Amniotic epithelial cell (primary cell): ENCODE measurements at places on chromosomes 16 and 17.
A peak's percentile ranks its signal among the peaks of the same experiment; 100 is the strongest.

DNA sequence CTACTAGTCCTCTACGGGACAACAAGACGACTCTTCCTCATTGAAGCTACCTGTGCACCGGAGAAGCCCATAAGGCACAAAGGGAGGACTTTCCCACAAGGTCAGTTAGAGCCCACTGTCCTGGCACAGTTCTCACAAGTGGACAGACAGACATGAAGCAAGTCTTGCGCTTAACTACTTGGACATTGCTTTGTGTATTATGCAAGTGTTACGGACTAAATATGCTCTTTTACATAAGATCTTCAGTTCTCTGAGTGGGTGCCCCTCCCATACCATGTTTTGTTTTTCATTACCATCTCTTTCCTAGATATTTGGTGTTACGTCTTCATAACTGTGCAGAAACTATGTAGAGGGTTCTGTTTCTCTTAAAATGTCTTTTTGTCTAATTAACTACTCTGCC is 18.1 kb downstream of the ANKRD40CL start:
- DNase-seq: no peak

GRCh38 chr16:9297437-9298113 is 206.1 kb downstream of the HAPSTR1 start:
- DNase-seq: no peak

DNA sequence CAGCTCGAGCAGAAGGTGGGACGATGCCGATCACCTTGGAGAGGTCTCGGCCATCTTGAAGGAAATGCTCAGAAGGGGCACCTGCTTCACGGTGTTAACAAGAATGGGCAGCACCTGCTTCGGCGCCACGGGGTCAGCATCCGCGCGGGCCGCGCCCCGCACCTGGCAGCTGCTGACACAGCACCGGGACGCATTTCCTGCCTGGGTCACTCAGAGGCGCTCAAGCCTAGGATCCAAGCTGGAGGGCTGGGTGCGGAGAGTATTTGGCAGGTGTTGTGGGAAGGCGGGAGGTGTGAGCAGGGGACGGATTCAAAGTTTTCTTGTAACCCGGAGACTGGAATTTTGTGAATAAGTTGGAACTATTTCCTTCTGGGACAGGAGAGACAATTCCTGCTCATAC is 39.3 kb upstream of the AKTIP start:
- DNase-seq: no peak

DNA sequence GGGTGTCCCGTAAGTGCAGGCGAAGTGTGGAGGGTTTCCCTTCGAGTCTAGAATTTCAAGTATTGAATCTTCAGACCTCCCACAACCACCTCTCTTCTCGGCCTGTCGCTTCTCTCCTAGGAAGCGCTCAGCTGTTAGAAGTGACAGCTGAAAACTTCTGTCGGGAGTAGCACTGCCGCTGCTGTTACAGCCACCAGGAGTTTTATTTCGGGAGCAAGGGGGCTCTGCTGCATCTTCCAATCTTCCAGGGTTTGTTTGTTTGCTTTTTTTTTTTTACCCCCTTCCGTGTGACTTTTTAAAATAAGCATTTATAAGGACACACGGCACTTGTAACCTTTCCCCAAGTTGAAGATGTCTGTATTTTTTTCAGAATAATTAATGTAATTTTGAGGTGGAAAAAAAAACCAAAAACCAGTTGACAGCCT is 767 bp downstream of the RPS6KB1 start:
- peak; percentile 9 for DNase-seq

DNA sequence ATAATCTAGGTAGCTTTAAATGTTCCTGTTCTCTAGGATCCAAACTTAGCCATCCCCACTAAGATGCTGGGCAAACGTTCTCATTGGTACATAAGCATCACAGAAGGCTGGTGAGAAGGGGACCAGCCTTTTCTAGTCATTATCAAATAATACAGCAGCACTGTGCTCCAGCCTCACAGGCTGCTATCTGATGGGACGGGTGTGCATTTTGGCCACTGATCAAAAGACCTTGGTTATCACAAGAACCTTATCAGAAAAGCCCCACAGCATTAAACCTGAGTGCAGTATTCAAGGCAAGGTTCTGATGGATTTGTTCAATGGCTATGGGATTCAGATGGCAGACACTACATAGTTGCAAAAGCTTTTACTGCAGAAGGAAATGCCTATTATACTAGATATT is 19.1 kb upstream of the KPNB1 start:
- no peak for DNase-seq

- no peak for DNase-seq
Observed at GRCh38 chr17:65670667-65671371, 109.4 kb upstream of the AXIN2 start.
